ENCODE measurements at places on chromosomes 16 and 17. TPM values are rescaled to one million over a fixed set of nuclear protein-coding genes. Genes with fewer than 3 reads are reported as not detected.

The ZNF652 gene
- polyA plus RNA-seq: 4.2 TPM

The ABCA9 gene
- 23.9 TPM for polyA plus RNA-seq

The C17orf50 gene
- not detected for polyA plus RNA-seq

The KRTAP4-9 gene
- not detected for polyA plus RNA-seq

The CCL17 gene
- polyA plus RNA-seq: not detected

The ADGRG3 gene
- 8.4 TPM for polyA plus RNA-seq

The KCTD19 gene
- polyA plus RNA-seq: 0.56 TPM

The TBC1D3C gene
- not detected for polyA plus RNA-seq

The ADAP2 gene
- 8.6 TPM for polyA plus RNA-seq

The BTBD17 gene
- polyA plus RNA-seq: 0.33 TPM

The TP53TG3F gene
- polyA plus RNA-seq: not detected

The DPEP1 gene
- polyA plus RNA-seq: 0.16 TPM

The ZC3H7A gene
- polyA plus RNA-seq: 37.1 TPM

The C17orf100 gene
- 0.65 TPM for polyA plus RNA-seq

The ZNF830 gene
- polyA plus RNA-seq: 10.6 TPM

The TBC1D3H gene
- polyA plus RNA-seq: not detected

The TSR1 gene
- polyA plus RNA-seq: 9.8 TPM

The ACSM3 gene
- polyA plus RNA-seq: 5.9 TPM

The NHLRC4 gene
- 1.3 TPM for polyA plus RNA-seq

The RGS11 gene
- polyA plus RNA-seq: 26.4 TPM

The TGFB1I1 gene
- 5.0 TPM for polyA plus RNA-seq

The ZNF423 gene
- polyA plus RNA-seq: 1.9 TPM

The RNF222 gene
- not detected for polyA plus RNA-seq

The MINK1 gene
- polyA plus RNA-seq: 30.0 TPM
